ENCODE measurements at places on chromosomes 5 and 9.

- no peak for DNase-seq
Measured at GRCh38 chr5:157273131-157273556, 7.2 kb downstream of the CYFIP2 start.

DNA sequence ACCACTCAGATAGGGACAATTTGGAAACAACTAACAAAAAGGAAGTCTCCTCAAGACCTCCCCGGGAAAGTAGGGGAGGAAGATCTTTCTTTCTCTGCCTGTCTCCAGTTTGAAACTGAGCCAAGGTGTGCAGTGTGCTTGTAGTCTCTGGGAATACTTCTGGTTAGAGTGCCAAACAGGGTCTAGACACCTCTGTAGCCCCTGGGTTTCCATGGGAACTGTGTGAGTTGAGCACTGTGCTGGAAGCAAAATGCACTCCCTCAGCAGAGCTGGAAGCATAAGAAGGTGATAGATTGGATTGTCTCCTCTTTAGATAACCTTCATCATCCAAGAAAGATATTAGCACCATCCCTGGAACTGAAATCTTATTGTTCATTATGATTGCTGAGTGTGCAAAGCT is 129.2 kb upstream of the TNPO1 start:
- no peak for DNase-seq

- DNase-seq = no peak
Measured at GRCh38 chr9:76018761-76019160, 128.3 kb downstream of the PCSK5 start.

- no peak for DNase-seq
Measured at GRCh38 chr5:1877103-1878049, 5.3 kb downstream of the IRX4 start.

DNA sequence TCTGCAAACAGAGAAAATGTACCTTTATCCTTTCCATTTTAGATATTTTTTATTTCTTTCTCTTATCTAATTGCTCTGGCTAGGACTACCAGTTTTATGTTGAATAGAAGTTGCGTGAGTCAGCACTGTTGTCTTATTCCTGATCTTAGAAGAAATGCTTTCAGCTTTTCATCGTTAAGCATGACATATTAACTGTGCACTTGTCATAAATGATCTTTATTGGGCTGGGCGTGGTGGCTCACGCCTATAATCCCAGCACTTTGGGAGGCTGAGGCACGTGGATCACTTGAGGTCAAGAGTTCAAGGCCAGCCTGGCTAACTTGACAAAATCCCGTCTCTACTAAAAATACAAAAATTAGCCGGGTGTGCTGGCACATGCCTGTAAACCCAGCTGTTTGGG is 8.2 kb upstream of the ECM2 start:
- DNase-seq = no peak

- no peak for DNase-seq
Measured at GRCh38 chr5:135539430-135540005, 3.8 kb upstream of the NEUROG1 start.

DNA sequence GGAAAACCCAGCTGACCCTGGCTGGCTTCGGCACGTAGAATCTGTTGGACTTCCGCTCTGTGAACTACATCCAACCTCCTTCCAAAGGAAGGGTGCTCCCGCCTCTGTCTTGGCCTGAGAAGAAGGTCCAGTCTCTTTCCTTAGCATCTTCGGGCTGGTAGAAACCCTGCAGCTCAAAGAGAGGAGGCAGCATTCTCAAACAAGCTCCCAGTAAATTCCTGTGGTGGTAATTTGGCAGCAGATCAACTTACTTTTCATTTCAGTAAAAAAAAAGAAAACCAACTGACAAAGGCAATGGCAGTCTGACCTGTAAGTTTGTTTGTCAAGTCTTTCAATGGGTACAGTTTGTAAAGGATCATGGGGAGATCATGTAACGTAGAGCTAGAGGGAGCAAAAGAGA is 176.7 kb downstream of the MED10 start:
- no peak for DNase-seq

DNA sequence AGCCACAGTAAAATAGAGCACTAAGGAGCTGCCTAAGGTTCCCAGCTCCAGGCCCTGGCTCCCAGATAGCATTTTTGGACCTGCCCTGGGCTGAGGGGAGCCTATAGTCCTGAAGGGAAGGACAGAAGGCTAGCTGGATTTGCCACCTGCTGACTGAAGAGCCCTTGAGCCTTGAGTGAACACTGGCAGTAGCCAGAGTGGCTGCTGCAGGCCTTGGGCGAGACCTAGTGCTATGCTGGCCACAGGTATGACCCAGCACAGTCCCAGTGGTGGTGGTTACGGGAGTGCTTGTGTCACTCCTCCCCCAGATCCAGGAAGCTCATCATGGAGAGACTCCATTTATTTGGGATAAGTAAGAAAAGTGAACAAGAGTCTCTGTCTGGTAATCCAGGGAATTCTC is 10.3 kb upstream of the STX17 start:
- no peak for DNase-seq

DNA sequence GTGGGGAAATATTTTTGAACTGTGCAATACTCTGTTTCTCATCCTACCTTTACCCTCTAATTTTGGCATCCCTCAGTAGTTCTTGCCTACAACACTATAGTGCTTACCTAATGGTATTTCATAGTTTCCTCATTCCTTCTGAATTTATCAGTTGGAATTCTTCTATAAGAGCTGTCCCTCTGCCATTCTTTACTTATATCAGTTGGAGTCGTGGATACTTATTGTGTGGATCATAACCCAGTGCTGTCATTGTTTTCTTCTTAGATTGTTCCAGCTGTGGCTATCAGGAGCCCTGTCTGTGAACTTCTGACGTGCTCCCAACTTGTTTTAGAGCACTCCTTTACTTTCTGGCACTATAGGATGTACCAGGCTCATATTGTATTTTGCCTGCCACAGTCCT is 146.1 kb upstream of the OTULINL start:
- DNase-seq = no peak

GRCh38 chr9:4784403-4784802 is 8.3 kb upstream of the RCL1 start:
- no peak for DNase-seq

- no peak for DNase-seq
Measured at GRCh38 chr5:66009277-66009676, 82.9 kb downstream of the ERBIN start.

DNA sequence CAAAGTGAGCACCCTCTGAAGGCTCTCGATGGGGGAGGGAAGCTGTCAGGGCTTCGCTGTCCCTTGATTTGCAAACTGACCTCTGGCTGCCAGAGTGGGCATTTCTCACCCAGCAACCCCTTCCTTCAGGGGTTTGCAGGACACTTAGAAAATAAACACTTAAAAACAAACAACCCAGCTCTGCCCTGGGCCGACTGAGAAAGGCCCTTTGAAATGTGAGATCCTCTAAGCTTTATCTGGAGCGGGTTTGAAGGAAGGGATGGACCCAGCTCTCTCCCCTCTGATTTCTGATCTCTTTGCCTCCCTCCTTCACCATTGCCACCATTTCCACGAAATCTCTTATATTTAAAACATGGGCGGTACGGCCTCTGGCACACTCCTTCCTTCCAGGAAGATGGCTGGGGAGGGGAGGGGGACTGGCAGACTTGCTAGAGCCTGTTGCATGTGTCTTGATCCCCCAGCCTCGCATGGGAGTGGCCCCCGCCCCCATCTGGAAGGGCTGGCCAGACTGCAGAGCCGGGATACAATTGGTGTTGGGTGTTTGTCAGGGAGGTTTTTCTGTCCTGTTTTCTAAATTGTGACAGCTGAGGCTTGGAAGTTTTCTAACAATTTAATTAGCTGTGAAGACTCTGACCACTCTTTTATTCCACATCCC is 20.2 kb downstream of the OLFM1 start:
- DNase-seq = no peak

- peak; percentile 49 for DNase-seq
Measured at GRCh38 chr5:159331093-159331973, 1.0 kb upstream of the IL12B start.

- DNase-seq = no peak
Measured at GRCh38 chr5:124729720-124730359, 16.6 kb downstream of the ZNF608 start.

DNA sequence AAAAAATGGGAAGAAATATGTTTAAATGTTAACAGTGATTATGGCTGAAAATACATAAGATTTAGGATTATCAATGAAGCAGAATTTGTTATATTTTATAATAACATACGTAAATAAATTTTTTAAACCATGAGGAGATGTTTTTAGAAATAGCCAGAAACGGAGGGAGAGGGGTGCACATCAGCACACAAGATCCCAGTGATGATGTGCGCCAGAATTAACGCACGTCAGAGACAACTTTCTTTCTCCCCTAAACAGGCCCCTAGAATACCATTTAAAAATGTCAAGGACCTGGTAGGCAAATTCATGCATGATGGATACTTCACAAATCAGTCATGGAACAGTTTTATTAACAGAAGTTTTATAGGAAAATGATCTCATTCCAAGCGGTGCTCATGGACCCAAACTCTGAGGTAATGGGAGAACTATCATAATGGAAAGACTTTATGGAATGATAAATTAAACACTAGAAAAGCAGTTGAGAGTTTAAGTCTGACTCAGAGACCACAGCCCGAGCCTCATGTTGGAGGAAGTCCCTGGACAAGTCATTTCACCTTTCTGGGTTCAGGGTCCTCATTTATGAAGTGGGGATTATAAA is 258.9 kb upstream of the GAS1 start:
- DNase-seq = no peak

- no peak for DNase-seq
Measured at GRCh38 chr9:8718121-8718725, 918.6 kb upstream of the DMAC1 start.

- no peak for DNase-seq
Measured at GRCh38 chr5:66164044-66164790, 20.1 kb downstream of the SREK1 start.

- no peak for DNase-seq
Measured at GRCh38 chr9:97315550-97315949, 8.1 kb downstream of the CCDC180 start.

- no peak for DNase-seq
Measured at GRCh38 chr5:148794275-148794674, 32.1 kb upstream of the ADRB2 start.

DNA sequence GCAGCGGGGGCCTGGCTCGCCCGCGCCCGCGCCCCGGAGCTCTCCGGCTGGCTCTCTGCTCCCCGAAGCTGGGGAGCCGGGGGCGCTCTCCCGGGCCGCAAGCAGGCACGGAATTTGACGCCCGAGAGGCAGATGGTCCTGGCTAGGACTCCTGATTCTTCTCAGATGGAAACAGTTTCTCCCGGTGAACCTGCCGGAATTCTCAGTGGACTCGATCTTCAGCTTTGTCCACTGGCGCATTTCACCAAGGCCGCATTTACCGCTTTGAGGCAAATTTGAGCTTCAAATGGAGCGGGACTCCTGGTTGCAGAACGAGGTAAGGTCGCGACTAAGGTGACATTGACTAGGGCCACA is 305.7 kb upstream of the KCNN2 start:
- no peak for DNase-seq

- no peak for DNase-seq
Measured at GRCh38 chr5:96159043-96159442, 197.4 kb upstream of the ELL2 start.

DNA sequence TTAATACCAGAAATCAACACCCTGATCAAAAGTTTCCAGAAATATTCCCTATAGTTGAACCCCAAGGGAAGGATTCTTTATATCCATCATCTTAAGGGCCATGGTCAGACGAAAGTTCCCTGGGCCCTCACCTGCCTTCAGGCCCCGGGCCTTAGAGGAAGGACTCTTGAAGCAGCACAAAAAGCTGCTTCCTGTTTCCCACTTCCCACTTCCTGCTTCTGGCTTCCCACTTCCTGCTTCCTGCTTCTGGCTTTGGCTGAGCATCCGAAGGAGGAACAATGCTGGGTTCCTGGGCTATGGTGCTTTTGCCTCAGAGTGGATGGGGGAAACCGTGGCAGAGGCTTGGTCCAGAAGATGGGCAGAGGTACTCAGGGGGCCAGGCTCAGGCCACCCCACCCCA is 25.8 kb upstream of the DAP start:
- DNase-seq = no peak

DNA sequence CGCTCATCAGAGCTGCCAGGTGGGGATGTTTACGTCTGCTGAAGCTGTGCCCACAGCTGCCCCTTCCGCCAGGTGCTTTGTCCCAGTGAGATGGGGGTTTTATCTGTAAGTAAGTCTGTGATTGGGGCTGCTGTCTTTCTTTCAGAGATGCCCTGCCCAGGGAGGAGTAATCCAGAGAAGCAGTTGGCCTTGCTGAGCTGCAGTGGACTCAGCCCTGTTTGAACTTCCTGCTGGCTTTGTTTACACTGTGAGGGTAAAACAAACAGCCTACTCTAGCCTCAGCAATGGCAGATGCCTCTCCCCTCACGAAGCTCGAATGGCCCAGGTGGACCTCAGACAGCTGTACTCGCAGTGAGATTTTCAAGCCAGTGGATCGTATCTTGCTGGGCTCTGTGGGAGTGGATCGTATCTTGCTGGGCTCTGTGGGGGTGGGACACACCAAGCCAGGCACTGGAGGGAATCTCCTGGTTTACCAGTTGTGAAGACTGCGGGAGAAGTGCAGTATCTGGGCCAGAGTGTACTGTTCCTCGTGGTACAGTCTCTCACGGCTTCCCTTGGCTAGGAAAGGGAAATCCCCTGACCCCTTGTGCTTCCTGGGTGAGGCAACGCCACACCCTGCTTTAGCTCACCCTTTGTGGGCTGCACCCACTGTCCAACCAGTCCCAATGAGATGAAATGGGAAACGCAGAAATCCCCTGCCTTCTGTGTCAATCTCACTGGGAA is 530.1 kb upstream of the DMAC1 start:
- no peak for DNase-seq

GRCh38 chr5:176817841-176818377 is 7.5 kb downstream of the UNC5A start:
- no peak for DNase-seq
